ENCODE measurements at places on chromosomes 7 and 10. TPM values are rescaled to one million over a fixed set of nuclear protein-coding genes. Genes with fewer than 3 reads are reported as not detected.

The CYP2C9 gene
- 0.10 TPM for total RNA-seq

The NRBF2 gene
- total RNA-seq = 18.5 TPM

The PLAU gene
- total RNA-seq = 121 TPM

The MUC3A gene
- 18.9 TPM for total RNA-seq

The CC2D2B gene
- total RNA-seq = not detected

The ENTPD1 gene
- not detected for total RNA-seq

The TSC22D4 gene
- 44.3 TPM for total RNA-seq

The NEUROD6 gene
- not detected for total RNA-seq

The TUBAL3 gene
- 0.34 TPM for total RNA-seq

The CACNB2 gene
- not detected for total RNA-seq

The NET1 gene
- total RNA-seq = 42.7 TPM

The PDE1C gene
- 3.4 TPM for total RNA-seq

The ZNF107 gene
- 2.3 TPM for total RNA-seq

The CDK13 gene
- 20.2 TPM for total RNA-seq

The TMEM229A gene
- total RNA-seq = not detected

The MMRN2 gene
- 1.6 TPM for total RNA-seq

The RAPGEF5 gene
- 0.16 TPM for total RNA-seq

The HIBADH gene
- total RNA-seq = 44.4 TPM

The CADPS2 gene
- 0.03 TPM for total RNA-seq

The SEMA3A gene
- 5.2 TPM for total RNA-seq

The SPOCK2 gene
- total RNA-seq = 0.45 TPM

The DNAJC12 gene
- total RNA-seq = 54.4 TPM

The FANK1 gene
- 2.2 TPM for total RNA-seq

The SPDYE2 gene
- total RNA-seq = not detected

The UNC5B gene
- 1.5 TPM for total RNA-seq

The SEMA3D gene
- total RNA-seq = 0.10 TPM

The GBX1 gene
- total RNA-seq = not detected

The CHN2 gene
- total RNA-seq = 0.35 TPM

The LBX1 gene
- not detected for total RNA-seq

The IFIT1 gene
- total RNA-seq = 4.3 TPM

The UNCX gene
- total RNA-seq = not detected

Measured in A549 treated with Mapracorat at 1 μM for 4 hours (cell line).